Motor neuron (in vitro differentiated cells): ENCODE measurements at places on chromosomes 16 and 17.

- no peak for ATAC-seq
These were observed 79.6 kb downstream of the TMEM132E start for GRCh38 chr17:34658811-34659560.

GRCh38 chr17:12977008-12977751, 40.6 kb downstream of the ELAC2 start:
- no peak for ATAC-seq

- ATAC-seq, result peak; percentile 9
These were observed 6.2 kb upstream of the ACTG1 start for GRCh38 chr17:81518785-81519283.

- ATAC-seq, result no peak
These were observed 18.5 kb upstream of the PHF12 start for GRCh38 chr17:28969706-28970393.

GRCh38 chr17:3049705-3050295, 13.6 kb downstream of the OR1D5 start:
- no peak for ATAC-seq

DNA sequence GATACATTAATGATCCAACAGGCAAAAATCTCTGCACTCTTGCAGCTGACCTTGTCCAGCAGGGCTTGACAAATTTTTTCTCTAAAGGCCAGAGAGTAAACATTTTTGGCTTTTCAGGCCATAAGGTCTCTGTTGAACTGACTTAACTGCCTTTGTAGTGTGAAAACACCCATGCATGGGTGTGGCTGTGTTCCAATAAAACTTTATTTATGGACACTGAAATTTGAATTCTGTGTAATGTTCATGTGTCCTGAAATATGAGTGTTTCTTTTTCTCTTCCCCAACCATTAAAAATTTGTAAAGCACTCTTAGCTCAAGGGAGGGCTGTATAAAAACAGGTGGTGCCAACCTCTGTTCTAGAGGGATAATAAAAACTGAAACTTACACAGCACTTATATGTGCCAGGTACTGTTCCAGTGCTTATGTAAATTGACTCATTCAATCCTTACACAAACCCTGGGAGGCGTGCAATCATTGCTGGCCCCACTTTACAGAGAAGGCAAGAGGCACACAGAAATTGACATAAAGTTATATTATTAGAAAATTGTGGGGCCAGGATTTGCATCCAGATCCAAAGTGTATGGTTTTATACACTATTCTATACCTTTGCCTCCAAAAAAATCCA, 18.8 kb upstream of the ZNF423 start:
- ATAC-seq, result no peak

GRCh38 chr16:4976611-4977145, 18.5 kb downstream of the SEC14L5 start:
- no peak for ATAC-seq

DNA sequence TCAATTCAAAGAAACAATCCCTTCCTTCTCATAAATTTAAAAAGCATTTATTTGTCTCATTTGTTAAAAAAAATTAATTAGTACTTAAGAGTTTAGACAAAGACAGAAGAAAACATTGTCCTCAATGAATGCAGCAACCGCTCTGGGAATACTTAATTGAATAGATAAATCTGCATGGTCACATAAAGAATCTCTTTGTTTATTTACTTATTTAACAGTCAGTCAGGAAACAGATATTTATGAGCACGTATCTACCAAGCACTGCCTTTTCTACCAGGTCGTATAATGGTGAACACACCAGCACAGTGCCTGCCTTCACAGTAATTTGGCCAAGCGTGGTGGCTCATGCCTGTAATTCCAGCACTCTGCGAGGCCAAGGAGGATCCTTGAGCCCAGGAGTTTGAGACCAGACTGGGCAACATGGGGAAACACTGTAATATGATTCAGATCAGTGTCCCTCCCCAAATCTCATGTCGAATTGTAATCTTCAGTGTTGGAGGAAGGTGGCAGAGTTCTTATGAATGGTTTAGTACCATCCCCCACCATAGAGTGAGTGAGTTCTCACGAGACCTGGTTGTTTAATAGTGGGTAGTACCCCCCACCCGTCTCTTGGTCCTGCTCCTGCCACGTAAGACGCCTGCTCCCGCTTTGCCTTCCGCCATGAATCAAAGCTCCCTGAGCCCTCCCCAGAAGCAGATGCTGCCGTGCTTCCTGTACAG, 8.1 kb downstream of the WIPI1 start:
- ATAC-seq, result no peak

- no peak for ATAC-seq
These were observed 5.1 kb downstream of the KRT13 start for GRCh38 chr17:41500131-41500911.

DNA sequence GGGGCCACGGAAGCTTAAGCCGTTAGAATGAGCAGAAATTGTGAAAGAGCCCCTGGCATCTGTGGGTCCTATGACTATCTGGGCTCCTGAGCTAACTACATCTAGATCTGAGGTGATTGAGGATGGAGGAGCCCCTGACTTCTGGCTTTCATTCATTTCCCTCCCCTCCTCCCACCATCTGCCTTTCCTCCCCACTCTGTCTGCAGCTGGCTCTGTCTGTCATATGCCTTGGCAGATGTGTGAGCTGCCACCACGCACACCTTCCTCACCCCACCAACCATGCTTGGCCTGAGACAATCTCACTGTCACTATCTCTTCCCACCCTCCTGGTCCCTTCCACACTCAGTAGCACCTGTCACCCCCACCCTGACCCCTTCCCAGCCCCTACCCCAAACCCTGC, 5.1 kb downstream of the CD300E start:
- ATAC-seq, result no peak

DNA sequence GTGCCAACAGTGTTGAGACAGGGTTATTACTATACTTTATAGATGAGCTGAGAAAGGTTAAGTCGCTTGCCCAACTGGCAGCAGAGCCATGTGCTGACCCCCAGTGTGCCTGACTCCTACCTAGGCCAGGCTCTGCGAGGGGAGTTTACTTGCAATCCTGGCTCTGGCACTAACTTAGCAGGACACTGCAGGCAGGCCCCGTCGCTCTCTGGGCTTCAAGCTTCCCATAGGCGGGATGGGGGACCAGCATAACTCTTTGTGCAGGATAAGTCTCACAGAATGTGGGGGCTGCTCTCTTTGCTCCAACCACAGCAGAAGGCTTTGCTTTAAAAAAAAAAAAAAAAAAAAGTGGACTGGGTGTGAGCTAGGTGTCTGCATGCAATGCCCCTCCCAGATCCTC, 102.7 kb downstream of the GNAO1 start:
- no peak for ATAC-seq

DNA sequence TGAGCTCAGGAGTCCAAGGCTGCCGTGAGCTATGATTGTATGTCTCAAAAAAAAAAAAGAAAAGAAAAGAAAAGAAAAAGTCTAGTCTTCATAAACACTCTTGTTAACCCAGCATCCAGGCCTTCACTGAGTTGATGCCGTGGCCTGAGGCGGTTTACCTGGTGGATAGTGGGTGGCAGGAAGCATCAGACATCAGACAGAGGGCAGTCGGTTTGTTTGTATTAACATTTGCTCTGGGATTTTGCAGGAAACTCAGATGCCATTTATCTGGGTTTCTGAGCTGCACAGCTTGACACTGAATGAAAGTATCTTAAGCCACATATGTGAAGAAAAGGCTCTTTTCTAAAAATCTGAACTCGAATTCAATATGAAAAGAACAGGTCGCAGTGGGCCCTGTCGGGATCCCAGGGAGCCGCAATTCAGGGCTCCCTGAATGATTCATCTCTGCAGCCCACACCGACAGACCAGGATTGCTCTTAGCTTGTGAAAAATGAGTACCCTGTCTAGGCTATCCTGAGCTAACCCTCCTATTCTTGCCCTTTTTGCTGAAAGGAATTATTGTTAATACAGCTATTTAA, 1.1 kb upstream of the DBNDD1 start:
- ATAC-seq, result peak; percentile 5

- peak; percentile 89 for ATAC-seq
These were observed 58.8 kb downstream of the ZDHHC7 start for GRCh38 chr16:84952335-84953189.

DNA sequence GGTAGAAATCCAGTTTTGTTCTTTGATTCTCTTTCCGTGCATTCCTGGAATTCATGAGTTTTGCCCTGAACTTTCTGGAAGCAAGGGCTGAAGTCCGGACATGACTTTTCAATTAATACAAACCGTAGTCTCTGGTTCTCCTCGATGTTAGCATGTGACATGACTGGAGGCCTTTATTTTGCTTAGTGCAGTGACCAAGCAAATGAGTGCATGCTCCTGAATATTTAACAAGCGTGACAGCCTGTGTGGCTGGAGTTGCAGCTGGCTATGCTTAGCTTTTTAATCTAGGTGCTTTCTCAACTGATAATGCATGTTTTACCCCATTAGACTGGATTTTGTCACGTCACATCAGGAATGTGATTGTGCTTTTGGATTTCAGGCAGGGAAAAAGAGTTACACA, 302.1 kb downstream of the MAP2K6 start:
- peak; percentile 82 for ATAC-seq

DNA sequence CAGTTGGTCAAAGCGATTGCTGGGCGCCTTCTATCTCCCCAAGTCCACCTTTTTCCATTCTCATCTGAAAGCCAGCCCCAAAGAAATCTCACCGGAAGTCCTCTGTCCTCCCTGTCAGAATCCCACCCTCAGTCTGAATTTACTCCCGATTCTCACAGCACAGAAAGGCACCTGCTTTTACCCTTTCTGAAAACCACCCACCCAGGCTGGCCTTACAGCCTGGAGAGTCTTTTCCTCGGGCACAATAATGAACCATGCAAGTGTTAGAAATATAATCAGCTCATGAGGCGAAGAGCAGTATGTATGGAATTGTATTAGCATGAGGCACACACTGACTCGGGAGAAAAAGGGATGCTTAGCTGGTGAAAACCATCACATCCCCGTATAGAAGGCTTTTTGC, 1.2 kb upstream of the ZFHX3 start:
- no peak for ATAC-seq

DNA sequence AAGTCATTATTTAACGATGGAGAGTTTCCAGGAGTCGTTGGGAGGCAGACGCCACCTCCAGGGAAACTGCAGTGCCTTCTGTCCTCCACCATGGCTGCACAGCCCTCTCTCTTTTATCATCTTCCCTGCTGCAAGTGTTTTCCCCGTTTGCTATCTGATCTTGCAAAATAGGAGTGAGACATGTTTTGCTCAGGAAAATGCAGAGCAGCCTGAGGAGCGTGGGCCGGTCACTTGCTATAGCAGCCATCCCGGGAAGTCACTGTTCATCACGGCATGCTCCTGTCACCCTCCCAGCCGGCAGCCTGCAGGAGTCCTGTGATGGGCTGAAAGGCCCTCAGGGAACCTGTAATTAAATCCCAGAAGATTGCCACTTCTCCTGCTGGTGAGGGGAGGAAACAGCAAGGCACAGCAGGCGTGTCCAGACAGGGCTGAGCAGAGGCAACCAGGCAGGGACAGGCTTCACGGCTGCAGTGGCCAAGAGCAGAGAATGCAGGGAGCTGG, 143.1 kb downstream of the GSG1L start:
- ATAC-seq, result peak; percentile 93

DNA sequence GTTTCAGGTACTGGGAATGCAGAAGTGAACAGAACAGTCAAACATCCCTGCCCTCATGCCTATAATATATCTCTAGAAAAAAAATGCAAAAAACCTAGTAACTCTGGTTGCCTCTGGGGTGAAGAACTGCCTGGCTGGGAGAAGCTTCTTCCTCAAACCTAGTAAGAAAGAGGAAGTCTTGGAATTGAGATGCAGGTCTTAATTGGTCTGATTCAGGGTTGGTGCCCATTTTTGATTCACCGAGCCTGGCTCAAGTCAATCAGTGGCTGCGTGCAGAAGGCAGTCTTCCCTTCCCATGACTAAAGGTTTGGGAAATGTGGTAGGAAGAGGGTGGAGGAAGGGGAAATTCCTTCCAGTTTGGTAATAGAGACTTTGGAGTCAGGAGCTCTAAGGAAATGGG, 22.4 kb downstream of the CDRT15 start:
- ATAC-seq, result no peak

- no peak for ATAC-seq
These were observed 27.8 kb downstream of the PLCD3 start for GRCh38 chr17:45104497-45104896.

- no peak for ATAC-seq
These were observed 163.8 kb upstream of the CACNG5 start for GRCh38 chr17:66671156-66671555.

DNA sequence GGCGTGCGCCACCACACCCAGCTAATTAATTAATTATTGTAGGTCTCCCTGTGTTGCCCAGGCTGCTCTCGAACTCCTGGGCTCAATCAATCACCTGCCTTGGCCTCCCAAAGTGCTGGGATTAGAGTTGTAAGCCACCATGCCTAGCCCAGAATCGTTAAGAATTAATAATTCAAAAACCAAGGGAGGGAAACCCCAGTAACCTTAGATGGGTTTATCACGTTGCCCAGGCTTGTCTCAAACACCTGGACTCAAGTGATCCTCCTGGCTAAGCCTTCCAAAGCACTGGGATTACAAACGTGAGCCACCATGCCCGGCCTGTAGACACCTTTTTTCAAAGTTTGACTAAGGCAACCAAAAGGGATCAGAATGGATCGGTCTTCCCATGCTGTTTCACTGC, 21.6 kb downstream of the CD300LF start:
- no peak for ATAC-seq

- peak; percentile 76 for ATAC-seq
These were observed 15.1 kb downstream of the YWHAE start for GRCh38 chr17:1384905-1385435.

DNA sequence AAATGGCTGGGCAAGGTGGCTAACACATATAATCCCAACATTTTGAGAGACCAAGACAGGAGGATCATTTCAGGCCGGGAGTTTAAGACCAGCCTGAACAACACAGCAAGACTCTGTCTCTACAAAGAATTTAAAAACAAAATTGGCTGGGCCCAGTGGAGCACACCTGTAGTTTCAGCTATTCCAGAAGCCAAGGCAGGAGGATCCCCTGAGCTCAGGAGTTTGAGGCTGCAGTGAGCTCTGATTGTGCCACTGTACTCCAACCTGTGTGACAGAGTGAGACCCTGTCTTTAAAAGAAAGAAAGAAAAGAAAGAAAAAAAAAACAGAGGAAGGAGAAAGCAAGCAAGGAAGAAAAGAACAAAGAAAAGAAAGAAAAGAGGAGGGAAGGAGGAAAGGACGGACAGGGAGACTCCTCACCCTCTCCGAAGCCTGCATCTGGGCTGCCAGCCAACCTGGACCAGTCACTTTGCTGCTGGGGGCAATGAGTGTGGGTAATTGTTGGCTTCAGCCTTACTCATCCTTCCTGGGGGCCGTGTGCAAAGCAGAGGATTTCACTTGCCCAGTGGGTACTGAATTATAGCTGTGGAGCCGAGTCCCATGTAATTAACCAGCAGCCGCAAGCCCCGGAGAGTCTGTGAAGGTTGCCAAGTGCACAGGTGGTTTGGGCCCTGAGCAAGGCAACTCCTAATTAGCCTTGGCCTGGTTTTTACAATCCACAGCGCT, 6.7 kb upstream of the MT4 start:
- ATAC-seq, result no peak

GRCh38 chr16:71973001-71973400, 27.2 kb downstream of the PKD1L3 start:
- ATAC-seq, result no peak

GRCh38 chr17:4509923-4510617, 11.4 kb downstream of the SPNS2 start:
- ATAC-seq, result no peak

GRCh38 chr16:87721622-87722585, 43.9 kb downstream of the KLHDC4 start:
- ATAC-seq, result no peak
